Activated CD8-positive, alpha-beta memory T cell treated with anti-CD3 and anti-CD28 coated beads, Interleukin-2, amount 10 ng/mL, durations not matched to agents 7 days and 5 days (primary cell): ENCODE measurements at places on chromosomes 5 and 9.
A peak's percentile ranks its signal among the peaks of the same experiment; 100 is the strongest.

DNA sequence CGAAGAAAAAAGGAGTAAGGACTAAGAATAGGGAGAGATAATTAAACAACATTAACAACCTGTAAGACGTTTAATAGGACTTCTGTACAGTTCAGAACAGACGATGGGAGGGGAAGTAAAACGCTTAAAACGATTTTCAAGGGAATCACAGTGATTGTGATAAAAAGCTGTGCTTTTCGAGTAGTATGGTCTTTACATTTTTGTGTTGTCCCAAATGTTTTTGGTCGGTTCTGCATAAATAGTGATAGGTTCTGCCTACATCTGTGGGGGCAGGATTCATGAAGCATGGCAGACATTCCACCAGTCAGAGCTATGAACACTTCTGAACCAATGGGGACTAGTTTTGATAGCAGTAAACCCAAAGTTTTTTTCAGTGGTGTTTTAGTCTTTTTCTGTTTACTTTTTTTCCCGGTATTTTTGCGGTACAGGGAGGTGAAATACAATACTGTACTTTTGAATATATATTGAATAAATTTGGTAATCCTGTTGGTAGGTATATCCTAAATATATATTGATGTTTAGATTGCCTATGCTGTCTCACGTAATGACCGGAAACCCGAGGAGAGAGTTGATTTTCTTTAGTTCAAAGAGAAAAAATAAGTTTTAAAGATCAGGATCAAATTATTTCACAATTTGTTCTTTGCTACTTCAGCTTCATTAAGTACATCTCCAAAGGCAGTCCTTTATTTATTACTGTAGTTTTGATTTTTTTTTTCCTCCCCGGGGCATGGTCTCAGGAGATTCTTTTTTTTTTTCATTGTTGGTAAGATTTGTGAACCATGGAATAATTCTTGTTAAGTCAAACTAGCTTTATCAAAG, 1.3 kb downstream of the ERBIN start:
- DNase-seq: peak; percentile 56

DNA sequence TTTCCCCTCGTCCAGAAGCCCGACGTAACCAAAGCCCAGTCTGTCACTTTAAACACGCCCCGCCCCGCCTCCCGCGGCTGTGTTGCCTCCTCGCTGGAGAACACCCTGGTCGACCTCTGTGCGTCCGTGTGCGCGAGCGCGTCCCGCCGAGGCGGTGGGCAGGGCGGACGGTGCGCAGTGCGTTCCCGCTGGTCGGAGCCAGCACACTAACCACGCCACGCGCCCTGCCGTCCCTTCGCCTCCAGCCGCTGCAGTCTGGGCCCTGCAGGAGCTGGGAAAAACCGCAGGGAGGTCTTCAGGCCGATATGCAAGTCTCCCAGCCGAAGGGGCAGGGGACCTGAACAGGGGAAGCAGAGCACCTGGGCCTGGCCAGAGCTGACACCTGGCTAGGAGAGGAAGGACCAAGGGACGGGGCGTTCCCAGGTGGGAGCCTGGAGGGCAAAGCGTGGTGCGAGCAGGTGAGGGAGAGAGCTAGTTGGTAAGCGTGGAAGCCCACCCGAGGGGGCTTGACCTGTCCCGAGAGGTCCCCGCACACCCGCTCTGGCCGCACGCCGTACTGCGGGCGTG, 1.3 kb upstream of the PHPT1 start:
- peak; percentile 91 for DNase-seq

DNA sequence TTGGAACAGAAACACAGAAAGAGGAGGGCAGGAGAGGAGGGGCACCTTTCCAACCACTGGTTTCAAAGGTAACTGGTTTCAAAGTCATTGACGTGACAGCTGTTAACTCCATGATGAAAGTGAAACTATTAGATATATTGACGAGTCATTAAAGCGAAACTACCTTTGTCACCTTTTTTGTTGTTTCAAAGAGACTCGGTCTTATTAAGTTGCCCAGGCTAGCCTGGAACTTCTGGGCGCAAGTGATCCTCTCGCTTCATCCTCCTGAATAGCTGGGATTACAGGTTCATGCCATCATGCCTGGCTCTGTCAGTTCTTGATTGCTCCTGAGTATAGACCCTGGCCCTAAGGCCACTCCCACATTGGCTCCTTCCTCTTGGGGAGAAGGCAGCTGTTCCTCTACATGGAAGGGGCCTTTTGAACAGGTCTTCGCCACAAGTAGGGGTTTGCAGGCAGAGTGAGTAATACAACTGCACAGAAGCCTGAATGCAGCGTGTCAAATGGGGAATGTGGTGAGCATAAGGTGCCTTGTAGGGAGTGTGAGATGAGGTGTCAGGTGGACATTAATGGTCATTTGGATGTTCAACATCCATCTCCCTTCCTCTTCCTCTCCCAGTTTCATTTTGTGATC, 3.4 kb upstream of the F12 start:
- DNase-seq: no peak

DNA sequence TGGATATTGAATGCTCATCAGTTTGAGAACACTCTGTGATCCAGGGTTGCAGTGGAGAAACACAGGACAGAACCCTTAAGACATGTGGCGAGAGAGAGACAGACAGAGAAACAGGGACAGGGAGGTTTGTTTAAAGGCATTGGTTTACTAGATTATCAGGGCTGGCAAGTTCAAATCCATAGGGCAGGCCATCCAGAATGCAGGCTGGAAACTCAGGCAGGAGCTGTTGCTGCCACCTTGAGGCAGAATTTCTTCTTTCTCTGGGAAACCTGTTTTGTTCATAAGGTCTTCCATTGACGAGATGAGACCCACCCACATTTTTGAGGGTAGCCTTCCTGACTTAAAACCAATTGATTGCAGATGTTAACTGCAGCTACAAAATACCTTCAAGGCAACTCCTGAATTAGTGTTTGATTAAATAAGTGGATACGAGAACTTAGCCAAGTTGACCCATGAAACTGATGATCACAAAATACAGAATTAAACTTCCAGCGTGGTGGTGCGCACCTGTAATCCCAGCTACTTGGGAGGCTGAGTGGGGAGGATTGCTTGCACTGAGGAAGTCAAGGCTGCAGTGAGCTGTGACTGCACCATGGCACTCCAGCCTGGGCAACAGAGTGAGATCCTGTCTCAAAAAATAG, 55.9 kb downstream of the NSUN2 start:
- peak; percentile 41 for DNase-seq

DNA sequence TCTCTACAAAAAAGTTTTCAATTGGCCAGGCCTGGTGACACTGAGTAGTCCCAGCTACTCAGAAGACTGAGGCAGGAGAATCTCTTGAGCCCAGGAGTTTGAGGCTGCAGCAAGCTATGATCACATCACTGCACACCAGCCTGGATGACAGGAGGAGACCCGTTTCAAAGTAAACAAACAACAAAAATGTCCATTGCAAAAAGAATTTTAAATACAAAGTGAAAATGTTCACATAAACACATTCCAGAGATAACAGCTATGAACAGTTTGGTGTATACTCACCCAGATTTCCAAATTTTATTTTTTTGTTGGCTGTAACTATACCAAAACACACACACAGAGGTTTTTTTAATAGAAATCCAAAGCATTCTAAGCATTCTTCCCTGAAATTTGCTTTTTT, 39.8 kb downstream of the ADRA1B start:
- DNase-seq: no peak

- DNase-seq: no peak
These were observed 23.9 kb upstream of the PPP2R2B start for GRCh38 chr5:146902471-146902870.

GRCh38 chr5:109453251-109453650, 43.5 kb upstream of the PJA2 start:
- DNase-seq: no peak

GRCh38 chr9:109779711-109780452, at the start of gene PALM2AKAP2:
Gene PALM2AKAP2, plus strand, starts transcription at chr9:109780198. Its CDS starts 291 bp downstream, at chr9:109780489.
- no peak for DNase-seq

- no peak for DNase-seq
These were observed 109.9 kb upstream of the IFNE start for GRCh38 chr9:21592063-21592338.

DNA sequence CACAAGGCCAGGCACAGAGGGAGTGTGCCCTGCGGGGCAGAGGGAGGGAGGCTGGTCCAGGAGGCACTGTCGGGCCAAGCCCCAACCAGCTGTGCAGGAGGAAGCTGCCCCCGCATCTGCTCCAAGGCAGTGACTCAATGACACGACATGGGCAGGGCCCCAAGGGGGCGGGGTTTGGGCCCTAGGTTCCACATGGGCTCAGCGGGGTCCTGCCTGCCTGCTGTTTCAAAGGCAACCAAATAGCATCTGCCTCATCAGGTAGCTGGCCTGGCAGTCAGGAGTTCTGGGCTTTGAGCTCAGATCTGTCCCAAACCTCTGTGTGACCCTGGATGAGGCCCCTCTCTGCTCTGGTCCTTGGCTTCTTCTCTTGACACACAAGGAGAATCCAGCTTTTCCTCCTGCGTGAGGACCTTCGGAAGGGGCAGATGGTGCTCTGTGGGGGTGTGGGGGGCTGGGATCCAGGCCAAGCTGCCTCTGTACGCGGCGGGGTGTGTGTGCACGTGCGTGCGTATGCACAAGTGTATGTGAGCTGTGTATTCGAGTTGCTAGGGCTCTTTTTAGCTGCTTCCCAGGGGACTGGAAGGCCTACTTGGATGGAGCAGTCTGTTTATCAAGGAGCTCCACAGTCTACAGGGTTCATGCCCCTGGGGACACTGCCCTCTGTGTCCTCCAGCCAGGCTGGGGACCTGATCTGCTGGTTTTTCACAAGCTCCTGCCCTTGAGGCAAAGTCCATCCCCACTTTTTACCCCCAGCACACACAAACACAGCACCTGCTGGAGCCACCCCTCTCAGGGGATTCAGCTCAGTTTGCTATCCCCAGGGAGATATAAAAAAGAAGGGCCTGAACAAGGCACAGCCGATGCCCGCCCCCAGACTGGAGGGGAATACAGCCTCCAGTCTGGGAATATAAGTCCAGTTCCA, 138.9 kb downstream of the RGS3 start:
- peak; percentile 63 for DNase-seq
